Brain microvascular endothelial cell (primary cell): ENCODE measurements at places on chromosomes 4 and X.

- DNase-seq, result no peak
Observed at GRCh38 chr4:159594576-159594975, 491.7 kb downstream of the RAPGEF2 start.

- no peak for DNase-seq
Observed at GRCh38 chr4:36230534-36230933, 13.8 kb downstream of the ARAP2 start.

DNA sequence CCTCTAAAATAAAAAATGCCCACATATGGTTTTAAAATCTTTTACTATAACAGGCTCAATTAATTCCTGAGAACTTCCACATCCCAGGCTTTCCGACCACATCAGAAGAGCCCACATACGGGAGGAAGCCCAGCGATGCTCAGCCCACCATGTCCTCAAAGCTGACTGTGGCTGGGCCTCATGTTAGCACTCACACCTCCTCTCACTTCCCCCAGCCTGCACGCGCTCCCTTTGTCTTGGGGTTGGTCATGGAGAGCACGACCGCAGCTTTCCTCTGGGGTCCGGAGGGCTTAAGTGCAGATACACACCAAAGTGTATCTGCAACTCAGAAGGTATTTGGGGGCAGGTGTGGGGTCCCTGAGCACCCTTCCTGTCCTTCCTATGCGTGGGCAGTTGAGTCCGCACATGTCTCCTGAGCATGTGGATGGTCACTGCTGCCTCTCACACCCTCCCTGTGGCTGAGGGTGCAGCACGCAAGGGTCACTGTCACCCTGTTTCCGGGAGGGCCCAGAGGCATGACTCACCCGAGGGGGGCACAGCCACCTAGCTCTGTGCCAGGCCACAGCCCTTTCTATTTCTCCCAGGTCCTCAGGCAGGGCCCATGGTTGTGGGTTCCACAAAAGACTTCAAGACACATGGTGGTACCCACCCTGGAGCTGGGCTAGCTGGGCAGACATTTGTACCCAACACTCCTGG is 21.2 kb downstream of the WDR1 start:
- DNase-seq, result no peak

- no peak for DNase-seq
Observed at GRCh38 chrX:20414066-20414465, 147.4 kb upstream of the RPS6KA3 start.

GRCh38 chrX:87732133-87732532 is 214.5 kb downstream of the KLHL4 start:
- DNase-seq, result no peak
